Activated CD8-positive, alpha-beta memory T cell treated with anti-CD3 and anti-CD28 coated beads for 24 hours (primary cell): ENCODE measurements at places on chromosomes 6 and 20.

- DNase-seq = no peak
These were observed 57.3 kb upstream of the MLIP start for GRCh38 chr6:54053881-54054391.

DNA sequence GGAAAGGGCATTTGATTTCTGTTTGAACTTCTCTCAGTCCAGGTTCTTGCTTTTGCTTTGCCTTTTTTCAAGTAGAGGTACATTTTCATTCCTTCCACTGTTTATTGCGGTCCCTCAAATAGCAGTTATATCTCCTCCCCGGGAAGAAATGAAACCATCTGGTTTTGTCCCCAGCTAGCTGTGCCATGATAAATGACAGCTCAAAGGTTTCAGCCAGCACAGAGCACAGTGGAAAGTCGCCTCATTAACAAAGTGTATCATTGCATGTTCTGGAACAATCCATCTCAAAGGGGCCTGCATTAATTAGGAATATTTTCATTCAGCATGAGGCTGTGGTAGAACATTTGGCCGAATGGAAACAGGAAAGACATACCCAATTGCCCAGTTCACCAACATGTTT is 146.0 kb downstream of the EDN3 start:
- DNase-seq = no peak

- DNase-seq = peak; percentile 41
These were observed 8.8 kb upstream of the ULBP2 start for GRCh38 chr6:149933036-149933435.

- peak; percentile 56 for DNase-seq
These were observed 99.3 kb downstream of the LRRC1 start for GRCh38 chr6:53894091-53894490.

GRCh38 chr6:13709689-13710551 is 1.7 kb downstream of the RANBP9 start:
- DNase-seq = no peak

- DNase-seq = no peak
These were observed 42.1 kb downstream of the MDN1 start for GRCh38 chr6:89777455-89777854.

DNA sequence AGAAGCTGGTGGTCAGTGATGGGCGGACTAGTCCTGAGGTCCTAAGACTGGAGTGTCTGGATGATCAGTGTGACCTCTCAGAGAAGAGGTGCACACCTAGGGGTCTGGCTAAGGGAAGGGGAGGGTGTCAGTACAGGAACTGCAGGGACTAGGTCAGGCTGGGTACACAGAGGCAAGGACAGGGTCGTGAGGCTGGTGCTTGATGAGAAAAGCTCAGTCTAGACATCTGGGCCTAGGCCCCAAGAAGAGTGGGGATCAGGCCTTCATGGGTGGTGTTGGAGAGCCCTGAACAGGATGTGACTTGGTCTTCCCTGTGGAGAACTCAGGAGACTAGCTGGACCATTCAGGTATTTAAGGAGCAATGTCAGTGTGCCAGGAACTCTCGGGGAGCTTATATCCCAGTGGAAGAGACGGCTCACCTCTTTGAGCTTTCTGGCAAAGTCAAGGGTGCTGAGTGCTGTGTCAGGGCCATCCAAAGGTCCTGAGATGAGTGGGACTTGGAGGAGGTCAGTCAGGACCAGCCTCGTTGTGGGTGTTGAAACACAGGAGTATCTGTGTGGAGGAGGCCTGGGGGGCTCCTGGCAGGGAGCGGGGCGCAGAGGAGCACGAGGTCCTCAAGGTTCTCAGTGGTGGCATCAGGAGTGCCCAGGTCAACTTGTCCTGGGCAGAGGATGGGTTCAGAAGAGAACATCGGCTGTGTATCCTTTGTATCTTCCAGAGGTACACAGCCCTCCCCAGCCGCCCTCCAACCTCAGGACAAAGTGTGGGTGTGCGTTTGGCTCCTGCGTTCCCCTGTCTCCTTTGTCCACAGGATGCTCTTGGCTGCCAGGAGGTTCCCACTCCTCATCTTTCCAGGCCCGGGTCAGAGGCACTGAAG is 13.3 kb upstream of the MYT1 start:
- DNase-seq = no peak

GRCh38 chr6:12331951-12332749 is 42.0 kb downstream of the EDN1 start:
- DNase-seq = no peak

DNA sequence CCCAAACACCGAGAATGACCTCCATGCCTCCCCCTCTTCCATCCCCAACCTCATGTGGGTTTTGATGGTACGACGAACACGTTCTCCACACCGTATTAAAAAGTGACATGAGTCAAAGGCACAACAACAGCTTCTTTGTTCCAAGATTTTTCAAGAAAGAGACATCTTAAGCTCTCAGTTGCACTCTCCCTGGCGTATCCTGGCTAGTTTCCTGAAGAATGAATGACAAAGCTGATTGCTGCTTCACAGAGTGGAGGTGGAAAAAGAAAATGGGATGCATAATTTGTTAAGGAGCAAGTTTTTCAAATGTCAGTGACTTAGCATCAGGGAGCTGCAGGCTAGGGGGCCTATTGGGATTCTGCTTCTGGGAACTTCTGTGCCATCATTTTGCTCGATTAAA is 95.5 kb downstream of the STK35 start:
- DNase-seq = no peak

GRCh38 chr20:2673453-2673852 is 9.4 kb upstream of the IDH3B start:
- DNase-seq = no peak

- DNase-seq = no peak
These were observed 15.9 kb upstream of the MDGA1 start for GRCh38 chr6:37713529-37714119.

GRCh38 chr6:53361549-53362031 is 12.8 kb upstream of the ELOVL5 start:
- peak; percentile 67 for DNase-seq

- DNase-seq = no peak
These were observed 77.2 kb downstream of the BACH2 start for GRCh38 chr6:90219209-90219985.

DNA sequence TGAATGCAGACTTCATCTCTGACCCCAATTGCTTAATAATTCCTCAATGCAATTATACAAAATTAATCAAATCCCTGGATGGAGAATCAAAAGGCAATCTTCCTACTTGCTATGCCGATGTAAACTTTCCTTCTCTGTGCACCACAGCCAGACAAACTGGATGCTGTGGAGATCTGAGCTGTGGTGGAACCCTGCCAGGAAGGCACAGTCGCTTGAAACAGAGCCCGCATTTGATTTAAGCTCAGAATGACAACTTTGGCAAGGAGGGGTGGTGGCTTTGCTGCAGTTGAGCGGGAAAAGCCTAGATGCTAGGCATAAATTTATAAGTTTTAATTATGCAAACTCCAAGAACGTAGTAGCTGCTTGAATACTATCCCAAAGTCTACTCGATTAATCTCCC is 190.8 kb downstream of the MTFR2 start:
- no peak for DNase-seq

GRCh38 chr6:163738725-163739407 is 324.3 kb downstream of the QKI start:
- no peak for DNase-seq

GRCh38 chr6:4128072-4128471 is 7.3 kb downstream of the ECI2 start:
- DNase-seq = no peak

GRCh38 chr6:45445364-45445748 is 67.6 kb upstream of the SUPT3H start:
- no peak for DNase-seq

GRCh38 chr6:45702849-45703739 is 312.6 kb downstream of the CLIC5 start:
- DNase-seq = no peak

GRCh38 chr6:117548797-117549301 is 53.5 kb downstream of the GOPC start:
- DNase-seq = peak; percentile 71

- DNase-seq = no peak
These were observed 350.8 kb downstream of the QKI start for GRCh38 chr6:163765335-163765734.

GRCh38 chr6:35717449-35718374 is 19.1 kb upstream of the ARMC12 start:
- DNase-seq = no peak

GRCh38 chr20:17654649-17655285 is 27.3 kb downstream of the RRBP1 start:
- no peak for DNase-seq

- DNase-seq = no peak
These were observed 24.3 kb upstream of the MCUR1 start for GRCh38 chr6:13838616-13839015.

DNA sequence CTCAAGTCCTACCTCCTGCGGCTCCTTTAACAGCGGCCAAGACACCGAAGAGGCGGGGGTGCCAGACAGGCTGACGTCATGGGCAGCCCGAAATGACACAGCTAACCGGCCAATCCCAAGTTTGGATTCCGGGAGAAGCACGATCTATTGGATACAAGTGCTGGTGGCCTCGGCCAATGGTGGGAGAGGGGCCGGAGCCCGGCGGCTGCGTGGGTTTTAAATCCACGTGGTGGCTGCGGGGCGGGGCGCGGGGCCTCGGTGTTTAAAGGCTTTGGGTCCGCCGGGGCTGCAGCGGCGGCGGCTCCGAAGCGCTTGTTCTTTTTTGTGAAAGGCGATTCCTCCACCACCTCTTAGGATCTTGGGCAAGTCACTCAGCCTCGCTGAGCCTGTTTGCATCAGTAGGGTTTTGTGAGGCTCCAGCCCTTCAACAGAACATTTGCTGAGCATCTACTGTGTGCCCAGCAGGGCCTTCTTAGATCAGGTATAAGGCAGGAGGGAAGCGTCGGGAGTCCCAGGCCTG is 8.7 kb upstream of the PMEPA1 start:
- peak; percentile 94 for DNase-seq

- DNase-seq = no peak
These were observed 25.2 kb downstream of the MAP7 start for GRCh38 chr6:136524936-136525413.

GRCh38 chr6:31368461-31368860 is 11.5 kb upstream of the HLA-B start:
- DNase-seq = no peak

DNA sequence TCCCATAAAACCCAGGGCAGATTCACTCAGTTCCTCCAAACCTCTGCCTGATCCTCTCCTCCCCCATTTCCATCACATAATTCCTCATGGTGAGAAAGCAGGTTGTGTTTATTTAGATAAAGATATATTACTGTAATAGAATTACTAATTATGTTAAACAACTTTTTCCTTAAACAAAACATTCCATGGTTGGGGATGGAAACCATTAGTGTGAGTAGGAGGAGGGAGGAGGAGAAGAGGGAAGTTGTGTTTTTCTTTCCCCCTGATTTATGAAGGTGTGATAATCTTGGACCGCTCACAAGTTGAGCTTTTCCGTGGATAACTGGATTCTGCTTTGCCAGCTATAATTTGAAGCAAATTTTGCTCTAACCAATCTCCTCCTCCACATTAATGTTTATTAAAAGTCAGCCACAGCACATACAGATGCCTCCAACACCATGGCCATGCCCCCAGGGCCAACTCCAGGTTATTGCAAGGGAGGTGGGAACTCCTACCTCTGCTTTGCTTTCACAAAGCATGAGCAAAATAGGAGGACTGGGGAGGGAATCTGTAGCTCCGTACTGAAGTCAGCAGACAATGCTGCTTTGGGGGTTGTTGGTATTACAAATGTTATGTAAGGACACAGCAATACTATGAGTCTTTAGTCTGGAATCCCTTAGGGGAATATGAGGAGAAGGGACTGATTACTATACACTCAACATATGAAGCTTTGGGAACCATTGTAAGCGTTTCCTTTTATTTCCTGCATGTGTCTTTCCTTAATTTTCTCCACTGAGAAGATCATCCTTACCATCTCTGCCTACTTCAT is 542.0 kb downstream of the DHX35 start:
- DNase-seq = no peak

DNA sequence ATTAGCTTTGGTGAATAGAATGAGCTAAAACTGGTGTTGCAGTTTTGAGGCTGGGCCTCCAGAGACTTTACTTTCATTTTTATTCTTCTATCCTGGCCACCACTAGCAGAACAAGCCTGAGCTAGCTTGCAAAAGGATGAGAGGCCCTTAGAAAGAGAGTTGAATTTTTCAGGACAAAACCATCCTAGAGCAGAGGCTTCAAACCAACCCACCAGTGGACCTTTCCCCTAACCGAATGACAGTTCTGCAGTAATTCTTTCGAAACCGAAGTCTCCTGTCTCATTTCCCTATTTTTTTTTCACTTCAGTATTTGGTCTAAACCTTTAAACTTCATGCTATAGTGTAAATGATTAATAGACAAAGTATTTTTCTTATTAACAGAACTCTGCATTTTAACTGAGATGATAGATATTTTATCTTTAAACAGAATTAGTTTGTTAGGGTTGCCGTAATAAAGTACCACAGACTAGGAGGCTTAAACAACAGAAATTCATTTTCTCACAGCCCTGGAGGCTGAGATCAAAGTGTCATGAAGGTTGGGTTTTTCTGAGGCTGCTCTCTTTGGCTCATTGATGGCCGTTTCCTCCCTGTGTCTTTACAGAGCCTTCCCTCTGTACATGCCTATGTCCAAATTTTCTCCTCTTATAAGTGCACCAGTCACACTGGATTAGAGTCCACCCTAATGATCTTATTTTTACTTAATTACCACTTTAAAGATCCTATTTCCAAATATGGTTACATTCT is 80.6 kb upstream of the PAK5 start:
- DNase-seq = no peak
